ENCODE measurements at places on chromosomes 3 and 15.

DNA sequence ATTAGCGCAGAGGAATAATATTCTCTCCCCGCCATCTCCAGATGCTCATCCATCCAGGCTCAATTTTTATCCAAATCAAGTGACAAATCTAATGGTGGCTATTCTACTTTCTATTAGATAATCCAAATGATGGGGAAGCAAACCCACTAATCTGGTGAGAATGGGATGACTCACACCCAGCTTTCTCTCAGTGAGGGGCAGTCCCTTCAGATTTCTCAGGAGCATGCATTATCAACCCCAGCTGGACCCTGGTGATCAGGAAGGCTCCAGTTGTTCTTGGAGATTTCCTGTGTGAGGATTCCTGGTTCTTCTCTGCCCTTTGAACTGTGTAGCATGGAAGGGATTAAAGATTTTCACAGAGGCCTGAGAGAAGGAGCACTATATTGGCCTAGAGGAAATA, 358.0 kb downstream of the WDR72 start:
- no peak for DNase-seq

- no peak for DNase-seq
Measured at GRCh38 chr15:90513448-90513847, 16.3 kb upstream of the CRTC3 start.

GRCh38 chr3:177647341-177647740, 450.1 kb upstream of the TBL1XR1 start:
- no peak for DNase-seq

- no peak for DNase-seq
Measured at GRCh38 chr3:171026597-171027293, at the start of gene SLC2A2. TSS of gene SLC2A2 (minus strand) at chr3:171026720. CDS start at chr3:171026670, 50 bp downstream.

DNA sequence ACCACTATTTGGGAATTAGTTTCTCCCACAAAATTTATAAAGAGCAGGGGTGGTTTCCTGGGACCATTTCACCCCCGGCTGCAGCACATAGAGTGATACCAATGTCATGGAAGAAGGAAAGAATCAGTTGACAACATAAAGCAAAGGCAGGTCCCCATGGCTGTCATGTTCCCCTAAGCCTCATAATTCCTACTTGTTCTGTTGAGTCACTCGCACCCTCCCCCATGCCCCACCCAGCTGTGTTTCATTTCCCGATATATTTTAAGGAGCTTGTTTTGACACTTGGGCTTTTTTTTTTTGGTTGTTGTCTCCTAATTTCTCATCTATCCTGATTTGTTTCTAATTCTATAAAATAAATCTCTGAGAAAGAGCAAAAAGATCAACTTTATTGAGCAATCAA, 24.9 kb downstream of the ERC2 start:
- no peak for DNase-seq

GRCh38 chr3:147409143-147410115, at the start of gene ZIC1:
TSS of gene ZIC1 (plus strand) at chr3:147409365. CDS start at chr3:147410113, 748 bp downstream.
- DNase-seq = no peak

- DNase-seq = no peak
Measured at GRCh38 chr3:197292083-197292646, 6.2 kb downstream of the DLG1 start.

DNA sequence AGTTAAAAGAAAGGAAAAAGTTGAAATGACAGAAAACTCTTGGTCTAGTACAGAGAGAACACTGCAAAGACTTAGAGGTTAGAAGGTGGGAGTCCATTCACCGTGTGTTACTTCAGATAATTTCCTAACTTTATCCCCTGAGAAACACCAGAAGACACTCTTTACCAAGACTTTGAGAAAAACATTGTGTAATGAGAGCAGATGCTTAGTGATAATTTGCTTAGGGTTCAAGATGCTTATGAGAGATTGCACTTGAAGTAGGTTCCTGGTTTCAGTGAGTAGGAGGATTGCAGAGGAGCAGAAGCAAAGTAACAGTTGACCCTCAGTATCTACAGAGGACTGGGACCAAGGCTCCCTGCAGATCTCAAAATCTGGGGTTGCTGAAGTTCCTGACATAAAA, 594.1 kb downstream of the NR2F2 start:
- DNase-seq = no peak

DNA sequence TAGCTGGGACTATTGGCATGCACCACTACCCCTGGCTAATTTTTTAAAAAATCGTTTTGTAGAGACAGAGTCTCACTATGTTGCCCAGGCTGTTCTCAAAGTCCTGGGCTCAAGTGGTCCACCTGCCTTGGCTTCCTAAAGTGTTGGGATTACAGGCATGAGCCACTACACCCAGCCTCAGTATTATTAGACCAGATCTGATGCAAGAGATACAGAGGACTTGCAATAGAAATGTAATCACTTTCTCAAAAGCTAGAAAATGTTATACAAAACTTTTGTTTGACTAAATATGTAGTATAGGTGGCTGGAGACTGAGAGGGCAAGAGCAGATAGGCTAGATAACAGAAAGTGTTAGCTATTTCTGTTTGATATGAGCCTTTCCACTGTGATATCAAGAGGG, 531.9 kb downstream of the SOX2 start:
- no peak for DNase-seq

Measured in CD4-positive, alpha-beta T cell treated with Interleukin-6 for 4 hours (primary cell).